GOT3 (cell line): ENCODE measurements at places on chromosomes 6 and 20.

GRCh38 chr20:40438161-40438830, 250.7 kb downstream of the MAFB start:
- DNase-seq = no peak

DNA sequence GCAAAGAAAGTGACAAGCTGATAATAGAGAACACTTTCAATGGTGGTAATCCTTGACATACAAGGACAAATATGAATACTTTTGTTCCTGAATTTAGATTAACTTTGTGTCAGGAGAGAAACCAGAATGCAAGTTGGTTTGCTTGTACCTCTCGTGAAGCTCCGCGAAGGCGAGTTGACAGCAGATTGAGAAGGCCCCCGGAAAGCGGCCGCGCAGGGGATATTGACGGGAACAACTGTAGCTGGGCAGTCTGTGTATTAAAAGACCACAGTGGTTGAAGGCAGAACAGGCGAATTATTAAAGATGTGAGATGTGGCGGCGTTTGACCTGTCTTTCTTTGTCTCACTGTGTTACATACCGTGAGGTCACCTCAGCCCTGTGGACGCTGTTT, 175.8 kb upstream of the RALGAPA2 start:
- no peak for DNase-seq

DNA sequence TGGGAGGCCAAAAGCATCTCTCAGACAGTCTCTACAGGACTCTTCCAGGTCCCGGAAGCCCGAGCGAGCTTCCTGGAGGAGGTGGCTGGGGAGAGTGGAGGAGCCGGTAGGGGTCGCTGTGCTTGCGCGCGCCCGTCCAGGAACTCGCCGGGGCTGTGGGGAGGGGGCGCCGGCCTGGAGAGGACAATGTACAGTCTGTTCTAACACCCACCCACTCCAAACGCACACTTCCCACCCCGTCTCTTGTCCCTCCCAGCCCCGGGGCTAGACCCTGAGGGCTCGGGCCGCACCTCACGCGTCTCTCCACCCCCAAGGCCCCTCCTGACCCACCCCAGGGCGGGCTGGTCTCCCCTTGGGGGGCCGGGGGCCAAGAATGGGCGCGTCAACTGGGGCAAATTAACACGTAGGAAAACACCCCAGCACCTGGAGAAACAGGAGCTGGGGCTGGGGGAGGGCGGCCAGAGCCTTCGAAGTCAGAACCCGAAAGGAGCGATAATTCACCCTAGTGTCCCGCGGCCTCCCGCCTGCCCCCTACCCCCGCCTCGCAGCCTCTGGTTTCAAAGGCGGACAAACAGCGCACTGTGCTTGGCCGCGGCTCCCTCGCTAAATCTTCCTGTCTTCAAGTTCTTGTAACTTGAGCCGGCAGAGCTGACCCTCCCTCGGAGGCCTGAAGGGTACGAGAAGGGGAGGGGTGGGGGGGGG, 103.2 kb upstream of the FOXP4 start:
- DNase-seq = no peak

- no peak for DNase-seq
These were observed 17.1 kb upstream of the CST4 start for GRCh38 chr20:23705895-23706294.

DNA sequence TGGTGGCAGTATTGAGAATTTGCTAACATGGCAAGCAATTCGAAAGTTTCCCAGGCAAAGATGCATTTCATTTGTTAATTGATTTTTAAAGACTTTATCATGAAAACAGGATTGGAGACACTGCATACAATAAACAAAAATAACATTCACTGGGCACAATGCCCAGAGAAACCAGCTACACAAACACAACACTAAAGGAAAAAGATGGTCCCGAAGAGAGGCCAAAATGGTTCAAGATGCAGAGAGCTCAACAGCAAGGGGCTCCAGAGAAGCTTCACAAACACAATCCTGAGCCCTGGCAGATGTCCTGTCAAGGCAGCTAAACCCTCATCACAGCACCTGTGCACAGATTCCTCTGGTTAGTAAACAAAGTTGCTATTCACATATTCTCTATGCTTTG, 79.3 kb downstream of the INSM1 start:
- no peak for DNase-seq

GRCh38 chr6:152954443-152954842, 28.4 kb downstream of the FBXO5 start:
- no peak for DNase-seq
